ENCODE measurements at places on chromosomes 7 and 10.

DNA sequence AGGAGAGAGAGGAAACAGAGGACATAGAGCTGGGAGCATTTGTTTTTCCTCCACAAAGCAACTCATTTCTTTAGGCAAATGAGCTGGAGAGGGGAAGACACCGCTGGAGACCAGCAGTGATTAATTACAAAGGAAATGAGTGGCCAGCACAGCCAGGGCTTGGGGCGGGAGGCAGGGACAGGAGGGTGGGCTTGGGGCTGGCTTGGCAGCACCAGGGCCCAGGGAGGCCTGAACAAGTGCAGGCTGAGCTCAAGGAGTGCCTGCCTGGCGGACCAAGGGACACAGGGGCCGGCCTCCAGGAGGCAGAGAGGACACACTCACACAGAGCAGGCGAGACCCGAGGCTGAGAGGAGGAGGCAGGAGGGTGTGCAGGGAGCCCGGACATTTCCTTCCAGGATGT lies 149.0 kb upstream of the UNC5B start:
- no peak for DNase-seq

DNA sequence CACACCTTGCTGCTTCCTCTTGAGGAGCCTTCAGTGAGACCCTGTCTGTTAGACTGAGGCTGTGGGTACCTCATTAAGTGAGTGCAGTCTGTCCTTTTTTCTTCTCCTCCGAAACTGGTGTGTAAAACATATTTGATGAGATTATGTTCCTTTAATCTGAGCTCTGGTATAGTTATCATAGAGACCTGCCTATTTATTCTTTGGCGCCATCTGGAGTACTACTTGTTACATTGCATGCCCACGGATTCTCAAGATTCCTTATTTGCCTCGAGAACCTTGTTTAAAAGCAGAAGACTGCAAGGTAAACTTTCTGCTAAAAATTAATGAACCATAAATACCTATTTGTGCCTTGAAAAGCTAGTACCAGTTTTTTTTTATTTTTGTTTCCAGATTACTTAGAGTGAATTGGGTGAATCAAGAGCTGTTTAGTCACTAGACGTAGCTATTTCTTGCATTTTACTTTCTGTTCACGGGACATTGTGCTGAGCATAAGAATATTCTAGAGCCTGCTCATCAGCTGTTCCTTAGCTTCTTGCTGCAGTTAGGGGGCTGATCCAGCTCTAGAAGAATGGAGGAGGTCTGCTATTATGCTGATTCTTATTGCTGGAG lies 16.9 kb upstream of the STMP1 start:
- peak; percentile 72 for DNase-seq

- no peak for DNase-seq
Observed at GRCh38 chr10:123669886-123670285, 3.7 kb downstream of the GPR26 start.

- DNase-seq, result no peak
Observed at GRCh38 chr10:91779011-91779605, 19.1 kb upstream of the TNKS2 start.

GRCh38 chr10:131936294-131936693 lies 35.5 kb downstream of the PPP2R2D start:
- no peak for DNase-seq

- no peak for DNase-seq
Observed at GRCh38 chr7:151889406-151890354, 12.8 kb upstream of the PRKAG2 start.
